NCI-H1105 (cell line): ENCODE measurements at places on chromosomes 7 and 10.

- no peak for DNase-seq
These were observed 10.6 kb upstream of the GIMAP4 start for GRCh38 chr7:150556521-150557138.

DNA sequence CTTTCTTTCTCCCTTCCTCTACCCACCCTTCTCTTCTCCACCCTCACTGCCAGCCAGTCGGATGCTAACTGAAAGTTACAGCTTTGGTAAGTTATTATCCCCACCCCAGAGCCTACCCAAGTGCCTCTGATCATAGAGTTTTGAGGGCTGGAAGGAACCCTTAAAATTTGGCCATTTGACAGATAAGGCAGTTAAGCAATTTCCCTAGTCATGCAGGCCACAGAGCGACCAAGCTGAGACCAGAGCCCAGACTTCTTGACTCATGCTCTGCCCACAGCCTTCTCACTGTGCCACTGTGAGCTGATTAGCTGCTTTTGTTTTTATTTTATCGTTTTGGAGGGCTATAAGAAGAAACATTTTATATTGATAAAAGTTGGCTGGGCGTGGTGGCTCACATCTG lies 17.2 kb downstream of the SAP25 start:
- DNase-seq, result no peak

- DNase-seq, result no peak
These were observed 25.3 kb downstream of the ZSCAN25 start for GRCh38 chr7:99642027-99642426.

DNA sequence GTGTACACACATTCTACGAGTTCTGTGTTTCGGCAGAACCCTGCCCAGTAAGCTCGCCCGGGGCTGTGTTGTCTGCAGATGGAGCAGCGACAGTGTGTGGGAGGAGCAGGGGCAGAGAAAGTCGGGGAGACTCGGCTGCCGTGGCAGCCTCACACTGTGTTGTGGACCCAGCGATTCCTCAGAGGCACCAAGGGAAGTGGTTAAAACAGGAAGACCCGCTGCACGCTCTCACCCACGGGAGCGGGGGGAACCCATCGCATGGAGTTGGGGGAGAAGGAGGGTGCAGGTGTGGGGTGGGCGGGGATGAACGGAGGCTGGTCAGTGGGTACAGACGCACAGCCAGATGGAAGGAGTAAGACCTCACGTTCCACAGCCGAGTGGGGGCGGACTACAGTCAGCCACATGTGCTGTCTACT lies 250.2 kb downstream of the ELFN1 start:
- no peak for DNase-seq

- DNase-seq, result no peak
These were observed 11.0 kb downstream of the RASGEF1A start for GRCh38 chr10:43255634-43256431.

DNA sequence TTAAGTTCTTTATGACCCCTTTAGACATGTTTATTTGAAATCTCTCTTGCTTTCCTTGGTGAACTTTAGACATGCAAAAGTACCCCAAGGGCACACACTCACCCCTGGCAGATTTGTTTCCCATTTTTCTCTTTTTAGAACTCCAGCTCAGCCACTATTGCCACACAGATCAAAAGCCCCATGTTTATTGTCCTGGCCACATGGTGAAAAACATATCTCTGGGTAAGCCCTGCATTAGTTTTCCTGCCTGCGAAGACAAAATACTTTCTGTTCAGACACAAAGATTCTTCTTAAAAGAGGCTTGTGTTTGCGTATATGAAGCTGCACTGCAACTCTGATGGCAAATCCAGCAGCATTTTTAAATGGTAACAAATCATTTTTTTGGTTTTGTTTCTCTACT lies 200.0 kb downstream of the POLR1F start:
- DNase-seq, result no peak

DNA sequence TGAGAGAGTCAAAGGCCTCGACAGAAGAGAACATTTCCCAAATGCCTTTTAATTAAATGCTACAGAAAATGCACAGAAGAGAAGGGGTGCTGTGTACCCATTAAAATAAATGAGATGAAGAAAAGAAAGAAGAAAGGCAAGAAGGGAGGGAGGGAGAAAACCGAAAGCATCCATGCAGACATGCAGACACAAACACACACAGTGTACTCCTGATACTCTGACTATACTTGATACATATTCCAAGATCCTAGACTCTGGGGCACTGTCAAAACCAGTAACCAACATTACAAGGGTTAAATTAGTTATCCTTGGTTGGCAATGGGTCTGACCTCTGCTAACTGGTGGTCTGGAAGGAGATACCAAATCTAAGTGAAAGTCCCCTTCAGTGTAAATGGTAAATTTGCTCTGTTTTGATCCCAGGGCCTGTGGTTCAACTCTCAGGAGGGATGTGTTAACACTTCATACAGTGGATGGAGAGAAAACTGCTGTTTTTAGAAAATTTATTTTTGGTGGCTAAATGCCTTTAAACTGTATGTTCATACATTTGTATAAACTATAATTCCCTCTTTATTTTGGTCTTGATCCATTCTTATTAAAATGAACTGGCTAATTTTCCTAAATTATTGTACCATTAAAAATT lies 241.3 kb downstream of the GLI3 start:
- DNase-seq, result no peak
